ENCODE measurements at places on chromosomes 16 and 17.

- peak; percentile 32 for DNase-seq
Measured at GRCh38 chr16:71961066-71962039, 38.8 kb downstream of the PKD1L3 start.

GRCh38 chr17:44121997-44122815 is 1.2 kb downstream of the HDAC5 start:
- no peak for DNase-seq

- no peak for DNase-seq
Measured at GRCh38 chr17:2695961-2696760, 15.4 kb downstream of the CLUH start.

DNA sequence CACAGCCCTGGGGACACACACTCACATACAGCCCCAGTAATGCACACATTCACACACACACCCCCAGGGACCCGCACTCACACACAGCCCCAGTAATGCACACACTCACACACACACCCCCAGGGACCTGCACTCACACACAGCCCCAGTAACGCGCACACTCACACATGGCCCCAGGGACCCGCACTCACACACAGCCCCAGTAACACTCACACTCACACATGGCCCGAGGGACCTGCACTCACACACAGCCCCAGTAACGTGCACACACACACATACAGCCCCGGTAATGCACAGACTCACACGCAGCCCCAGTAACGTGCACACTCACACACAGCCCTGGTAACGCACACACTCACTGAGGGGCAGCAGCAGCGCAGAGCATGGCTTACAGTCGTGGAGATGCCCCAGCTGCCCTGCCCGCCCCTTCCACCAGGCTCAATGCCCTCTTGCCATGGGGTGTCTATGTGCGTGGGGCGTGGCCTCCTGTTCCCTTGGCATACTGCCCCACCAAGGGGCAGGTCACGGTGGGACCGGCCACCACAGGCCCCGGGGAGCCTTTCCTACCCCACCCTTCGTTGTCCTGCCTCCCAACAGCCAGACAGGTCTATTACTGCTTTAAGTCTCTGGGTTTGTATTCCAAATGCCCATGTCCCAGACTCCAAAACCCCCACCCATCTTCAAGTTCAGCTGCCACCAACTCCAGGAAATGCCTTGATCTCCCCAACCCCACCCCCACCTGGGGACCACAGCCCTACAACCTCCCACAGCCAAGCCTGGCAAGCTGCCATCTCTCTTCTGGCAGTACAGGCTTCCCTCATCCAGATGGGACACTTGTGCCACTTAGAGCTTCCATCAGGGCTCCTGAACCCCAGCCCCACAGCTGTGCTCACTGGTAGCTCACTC is 2.7 kb downstream of the CCDC102A start:
- no peak for DNase-seq

GRCh38 chr17:27631897-27632725 is 1.1 kb downstream of the LGALS9 start:
- no peak for DNase-seq

DNA sequence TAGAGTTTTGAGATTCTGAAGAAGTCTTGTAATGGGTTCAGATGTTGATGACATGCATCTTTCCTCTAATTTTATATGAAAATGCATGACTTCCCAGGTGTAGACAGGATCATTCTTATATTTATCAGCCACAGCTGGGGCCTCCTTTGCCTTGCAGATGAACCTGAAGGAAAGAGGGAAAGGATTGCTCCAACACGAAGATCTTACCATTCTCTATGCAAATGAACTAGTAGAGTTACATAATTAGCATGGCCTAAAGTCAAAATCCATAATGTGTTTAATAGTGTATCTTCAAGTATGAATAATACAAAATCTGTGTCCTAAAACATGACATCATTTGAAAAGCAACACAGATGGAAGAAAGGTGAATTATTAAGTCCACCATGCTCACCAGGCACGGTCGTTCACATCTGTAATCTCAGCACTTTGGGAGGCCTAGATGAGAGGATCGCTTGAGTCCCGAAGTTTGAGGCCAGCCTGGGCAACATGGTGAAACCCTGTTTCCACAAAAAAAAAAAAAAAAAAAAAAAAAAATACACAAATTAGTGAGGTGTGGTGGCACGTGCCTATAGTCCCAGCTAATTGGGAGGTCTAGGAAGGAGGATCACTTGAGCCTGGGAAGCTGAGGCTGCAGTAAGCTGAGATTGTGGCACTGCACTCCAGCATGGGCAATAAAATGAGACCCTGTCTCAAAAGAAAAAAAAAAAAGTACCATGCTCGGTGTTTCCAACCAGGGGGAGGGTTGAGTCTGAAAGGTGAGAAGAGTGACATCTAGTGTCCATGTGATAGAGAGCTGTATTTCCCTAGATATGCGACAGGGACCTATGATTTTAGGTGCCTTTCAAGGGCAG is 6.3 kb downstream of the VWA3A start:
- DNase-seq = peak; percentile 34

DNA sequence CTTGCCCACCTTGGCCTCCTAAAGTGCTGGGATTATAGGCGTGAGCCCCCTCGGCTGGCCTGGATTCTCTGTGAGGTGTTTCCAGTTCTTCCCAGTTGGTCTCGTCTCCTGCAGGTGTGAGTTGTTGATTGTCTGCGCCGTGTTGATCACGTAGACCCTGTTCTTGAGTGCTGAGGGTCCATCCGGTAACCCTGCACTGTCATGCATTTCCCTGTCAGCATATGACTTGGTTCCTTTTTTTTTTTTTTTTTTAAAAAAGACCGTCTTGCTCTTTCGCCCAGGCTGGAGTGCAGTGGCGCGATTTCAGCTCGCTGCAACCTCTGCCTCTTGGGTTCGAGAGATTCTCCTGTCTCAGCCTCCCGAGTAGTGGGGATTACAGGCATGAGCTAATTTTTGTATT is 17.3 kb downstream of the MGRN1 start:
- DNase-seq = no peak

GRCh38 chr17:18025241-18025944 is 13.6 kb downstream of the ATPAF2 start:
- no peak for DNase-seq

DNA sequence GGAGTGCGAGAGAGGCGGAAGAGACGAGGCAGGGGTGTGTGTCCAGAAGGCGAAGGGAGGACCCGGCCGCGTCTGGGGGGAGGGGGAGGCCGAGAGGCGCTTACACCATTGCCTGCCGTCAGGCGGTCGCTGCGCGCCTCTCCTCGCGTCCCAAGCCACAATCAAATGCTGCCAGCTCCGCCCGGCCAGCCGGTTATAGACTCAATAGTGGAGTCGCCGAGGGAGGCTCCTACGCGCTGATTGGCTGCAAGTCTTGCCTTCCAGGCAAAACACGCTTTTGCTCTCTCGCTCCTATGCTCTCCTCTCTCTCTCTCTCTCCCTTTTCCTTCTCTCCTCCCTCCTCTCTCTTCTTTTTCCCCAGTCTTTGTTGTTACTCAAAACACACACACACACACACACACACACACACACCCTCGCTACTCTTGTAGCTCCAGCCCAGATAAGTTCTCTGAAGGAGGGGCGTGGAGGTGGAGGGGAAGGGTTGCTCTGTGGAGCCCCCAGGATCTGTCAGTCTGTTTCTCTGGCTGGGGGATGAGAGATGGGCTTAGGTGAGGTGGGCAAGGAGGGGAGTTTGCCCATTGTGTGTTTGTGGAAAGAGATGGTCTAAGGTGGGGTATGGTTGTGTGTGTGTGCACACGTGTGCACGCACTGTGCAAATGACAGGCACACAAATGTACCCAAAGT is at the start of gene DLX3:
TSS of gene DLX3 (minus strand) at position 170 of the 684 bp plus-strand sequence. CDS start 226 bp downstream, outside the sequence.
- peak; percentile 30 for DNase-seq

DNA sequence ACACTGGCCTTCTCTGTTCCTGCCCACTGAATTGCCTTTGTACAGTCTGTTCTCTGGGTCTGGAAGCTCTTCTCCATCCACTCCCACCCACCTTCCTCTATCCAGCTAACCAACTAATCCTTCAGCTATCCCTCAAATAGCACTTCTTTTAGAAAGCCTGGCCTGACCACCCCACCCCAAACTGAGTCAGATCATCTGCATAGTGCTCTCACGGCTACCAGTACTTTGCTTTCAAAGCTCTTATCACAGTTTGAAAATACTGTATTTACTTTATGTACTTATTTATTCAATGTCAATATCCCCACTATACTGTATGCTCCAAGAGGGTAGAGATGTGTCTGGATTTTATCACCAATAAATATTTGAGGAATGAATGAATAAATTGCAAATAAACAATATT is 4.5 kb upstream of the CLDN7 start:
- DNase-seq = no peak
